Thymus (tissue), 14 donors: ENCODE measurements at places on chromosomes 5 and 9. TPM values are rescaled to one million over a fixed set of nuclear protein-coding genes. Genes with fewer than 3 reads are reported as not detected.
A peak's percentile ranks its signal among the peaks of the same experiment; 100 is the strongest.

The DND1 gene
- 0.52 TPM for total RNA-seq

DNA sequence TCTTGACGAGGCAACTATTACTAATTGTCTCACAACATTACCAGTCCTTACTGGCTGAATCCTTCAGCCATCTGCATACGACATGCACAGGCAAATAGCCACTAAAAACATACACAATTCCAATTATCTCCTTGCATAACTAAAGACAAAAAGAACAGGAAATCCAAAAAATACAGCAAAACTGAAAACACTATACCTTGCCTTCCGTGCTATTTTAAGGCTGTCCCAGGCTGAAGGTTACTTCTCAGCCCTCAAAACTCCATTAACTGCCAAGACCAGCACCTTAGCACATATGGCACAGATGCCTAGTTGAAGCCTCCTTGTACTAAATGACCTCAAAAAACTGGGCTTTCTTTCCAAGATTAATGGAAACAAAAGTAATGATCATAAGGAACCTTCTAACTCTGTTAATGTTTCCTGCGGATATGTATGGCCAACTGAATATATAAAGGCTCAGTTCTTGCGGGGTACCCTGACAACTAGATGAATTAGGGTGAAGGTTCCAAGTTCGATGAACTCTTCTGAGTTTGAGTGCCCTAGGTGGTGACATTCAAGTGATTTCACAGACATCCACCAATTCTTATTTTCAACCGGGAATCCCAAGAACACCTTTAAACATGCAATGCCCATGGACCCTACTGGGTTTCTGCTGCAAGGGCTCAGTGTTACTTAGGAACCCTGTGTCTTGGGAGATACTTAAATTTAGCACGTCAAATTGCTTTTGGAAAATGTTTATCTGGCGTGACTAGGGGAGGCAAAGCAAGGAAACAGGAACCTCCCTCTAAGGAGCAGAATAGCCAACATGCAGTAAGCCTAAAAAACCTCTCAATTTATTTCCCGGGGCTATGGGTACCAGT, 455.3 kb downstream of the RAB3C start:
- DNase-seq, result no peak

- no peak for DNase-seq
Observed at GRCh38 chr9:7979611-7980010, 180.0 kb upstream of the DMAC1 start.

DNA sequence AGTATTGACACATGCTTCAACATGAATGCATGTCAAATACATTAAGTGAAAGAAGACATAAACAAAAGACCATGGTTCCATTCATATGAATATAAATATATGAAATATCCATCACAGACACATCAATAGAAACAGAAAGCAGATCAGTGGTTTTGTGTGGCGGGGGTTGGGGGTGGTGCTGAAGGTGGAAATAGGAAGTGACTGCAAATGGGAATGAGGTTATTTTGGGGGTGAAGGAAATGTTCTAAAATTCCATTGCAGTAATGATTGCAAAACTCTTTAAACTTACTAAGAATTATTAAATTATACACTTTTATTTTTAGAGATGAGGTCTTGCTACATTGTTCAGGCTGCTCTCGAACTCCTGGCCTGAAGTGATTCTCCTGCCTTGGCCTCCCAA, 28.7 kb downstream of the TAF1L start:
- DNase-seq, result no peak

- DNase-seq, result no peak
Observed at GRCh38 chr5:112918136-112918535, 3.9 kb downstream of the REEP5 start.

DNA sequence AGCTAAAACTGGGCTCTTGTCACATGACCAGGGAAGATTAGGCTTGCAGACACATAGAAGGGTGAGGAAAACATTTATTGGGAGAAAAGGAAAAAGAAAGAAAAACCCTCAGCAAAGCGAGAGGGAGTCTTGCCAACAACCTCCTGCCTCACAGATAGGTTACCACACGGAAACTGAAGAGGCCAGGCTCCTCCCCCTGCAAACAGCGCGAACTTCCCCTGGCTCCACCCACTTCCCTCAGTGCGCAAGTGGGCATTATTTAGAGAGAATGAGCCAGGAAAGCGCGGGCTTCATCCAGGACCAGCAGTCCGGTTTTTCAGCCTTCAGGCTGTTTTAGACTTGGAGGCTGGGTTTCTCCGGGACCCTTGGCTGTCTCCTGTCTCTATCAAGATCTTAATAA, 70.3 kb downstream of the STK32A start:
- no peak for DNase-seq

DNA sequence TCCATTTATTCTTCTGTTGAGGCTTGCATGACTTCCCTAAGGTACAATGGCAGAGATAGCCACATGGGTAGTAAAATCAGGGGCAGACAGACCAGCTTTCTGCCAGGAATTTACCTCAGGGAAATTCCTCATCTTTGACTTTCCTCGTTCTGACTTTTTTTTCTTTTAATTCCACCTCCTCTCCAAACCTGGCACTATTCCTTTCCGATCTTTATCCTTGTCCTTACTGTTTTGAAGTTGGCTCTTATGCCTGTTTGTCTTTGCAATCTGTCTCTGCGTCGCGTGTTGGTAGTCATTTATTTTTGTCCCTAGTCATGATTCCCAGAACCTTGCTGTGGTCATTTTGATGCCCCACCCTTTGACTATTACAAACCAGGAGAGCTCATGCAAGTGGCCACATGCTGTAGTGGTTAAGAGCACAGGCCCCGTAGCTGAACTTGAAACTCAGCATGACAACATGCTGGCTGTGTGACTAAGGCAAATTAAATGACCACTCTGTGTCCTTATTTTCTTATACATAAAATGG, 19.0 kb downstream of the TMC1 start:
- no peak for DNase-seq

- DNase-seq, result no peak
Observed at GRCh38 chr9:87959916-87960581, 14.3 kb downstream of the CDK20 start.

- no peak for DNase-seq
Observed at GRCh38 chr9:28951945-28952344, 1378.7 kb upstream of the C9orf72 start.

GRCh38 chr9:2281031-2281802, 266.1 kb downstream of the SMARCA2 start:
- no peak for DNase-seq

- no peak for DNase-seq
Observed at GRCh38 chr5:137815202-137815990, 52.3 kb upstream of the MYOT start.

DNA sequence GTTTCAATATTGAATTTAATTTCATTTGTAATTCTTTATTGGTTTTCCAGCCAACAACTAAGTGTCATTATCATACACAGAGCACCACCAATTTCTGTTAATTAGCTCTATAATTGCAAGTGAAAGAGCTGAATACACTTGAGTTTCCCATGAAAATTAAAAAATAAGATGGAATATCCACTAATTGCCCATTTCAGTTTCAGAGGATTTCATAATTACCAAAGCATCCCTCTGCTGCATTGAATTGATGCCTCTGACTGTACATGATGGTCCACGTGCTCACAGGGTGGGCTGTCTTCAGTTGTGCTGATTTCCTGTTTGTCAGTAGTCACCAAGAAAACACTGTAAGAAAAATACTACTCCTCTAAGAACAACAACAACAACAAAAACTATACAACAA, 163.8 kb downstream of the CHSY3 start:
- no peak for DNase-seq

GRCh38 chr5:87311405-87312279, 44.0 kb downstream of the RASA1 start:
- DNase-seq, result no peak

DNA sequence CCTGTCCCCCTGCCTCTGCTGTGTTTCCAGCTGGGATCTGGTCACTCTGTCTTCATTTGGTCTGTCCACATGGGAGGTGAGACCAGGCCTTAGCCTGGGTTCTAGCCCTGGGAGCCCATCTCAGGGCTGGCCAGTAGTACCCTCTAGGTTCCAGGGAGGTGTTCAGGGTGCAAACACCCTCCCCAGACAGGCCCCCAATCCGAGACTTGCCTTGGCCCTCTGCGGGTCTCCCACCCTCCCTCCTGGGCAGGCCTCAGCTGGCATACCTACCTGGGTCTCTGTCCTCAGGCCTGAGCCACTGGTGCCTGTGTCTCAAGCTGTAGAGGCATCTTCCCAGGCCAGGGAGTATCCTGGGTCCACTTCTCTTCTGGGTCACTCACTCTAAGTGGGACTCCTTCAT, 925 bp upstream of the SAPCD2 start:
- no peak for DNase-seq

GRCh38 chr9:95264954-95265615, 52.4 kb downstream of the FANCC start:
- DNase-seq, result peak; percentile 25
